ENCODE measurements at places on chromosomes 13 and 19.

GRCh38 chr19:30529876-30530275 is 157.7 kb downstream of the ZNF536 start:
- ATAC-seq, result no peak

- ATAC-seq, result no peak
Measured at GRCh38 chr19:44841231-44841630, 4.9 kb upstream of the NECTIN2 start.

- ATAC-seq, result no peak
Measured at GRCh38 chr19:1502433-1503088, 10.3 kb downstream of the ADAMTSL5 start.

DNA sequence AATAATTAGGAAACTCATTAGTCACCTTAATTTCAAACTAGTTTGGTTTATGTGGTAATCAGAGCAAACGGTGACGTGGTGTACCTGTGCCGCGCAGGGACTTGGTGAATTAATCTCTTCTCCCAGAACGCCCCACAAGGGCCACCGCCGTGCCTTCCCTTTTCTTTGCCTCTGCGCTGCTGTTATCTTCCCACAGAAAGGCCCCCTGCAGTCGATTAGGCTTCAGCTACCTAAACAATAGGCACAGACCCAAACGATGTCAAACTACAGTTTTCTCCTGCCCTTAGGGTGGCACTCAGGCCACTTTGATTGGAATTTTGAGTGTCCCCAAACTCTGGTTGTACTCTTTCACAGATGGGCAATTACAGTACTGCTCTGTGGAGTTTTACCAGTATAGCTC is 115.5 kb downstream of the GGACT start:
- ATAC-seq, result no peak

- no peak for ATAC-seq
Measured at GRCh38 chr13:32390048-32390447, 37.9 kb downstream of the N4BP2L1 start.

DNA sequence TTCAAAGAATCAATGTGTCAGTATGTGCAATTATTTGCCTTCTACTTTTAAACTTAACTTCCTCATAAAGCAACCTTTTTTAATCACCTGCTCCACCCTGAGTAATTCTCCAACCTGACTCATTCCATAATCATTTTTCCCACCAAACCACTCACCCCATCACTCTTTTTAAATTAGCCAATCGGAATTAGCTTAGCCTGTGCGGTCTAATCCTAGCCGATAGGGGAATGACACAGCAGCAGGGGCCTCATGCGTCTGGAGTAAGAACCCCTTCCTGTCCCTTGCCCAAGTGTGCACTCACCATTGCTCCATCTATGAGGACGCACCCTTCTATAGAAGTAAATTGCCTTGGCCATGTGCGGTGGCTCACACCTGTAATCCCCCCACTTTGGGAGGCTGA is 27.4 kb upstream of the ZNF83 start:
- ATAC-seq, result no peak

- ATAC-seq, result peak; percentile 40
Measured at GRCh38 chr13:70051531-70051930, 56.1 kb upstream of the ATXN8OS start.

DNA sequence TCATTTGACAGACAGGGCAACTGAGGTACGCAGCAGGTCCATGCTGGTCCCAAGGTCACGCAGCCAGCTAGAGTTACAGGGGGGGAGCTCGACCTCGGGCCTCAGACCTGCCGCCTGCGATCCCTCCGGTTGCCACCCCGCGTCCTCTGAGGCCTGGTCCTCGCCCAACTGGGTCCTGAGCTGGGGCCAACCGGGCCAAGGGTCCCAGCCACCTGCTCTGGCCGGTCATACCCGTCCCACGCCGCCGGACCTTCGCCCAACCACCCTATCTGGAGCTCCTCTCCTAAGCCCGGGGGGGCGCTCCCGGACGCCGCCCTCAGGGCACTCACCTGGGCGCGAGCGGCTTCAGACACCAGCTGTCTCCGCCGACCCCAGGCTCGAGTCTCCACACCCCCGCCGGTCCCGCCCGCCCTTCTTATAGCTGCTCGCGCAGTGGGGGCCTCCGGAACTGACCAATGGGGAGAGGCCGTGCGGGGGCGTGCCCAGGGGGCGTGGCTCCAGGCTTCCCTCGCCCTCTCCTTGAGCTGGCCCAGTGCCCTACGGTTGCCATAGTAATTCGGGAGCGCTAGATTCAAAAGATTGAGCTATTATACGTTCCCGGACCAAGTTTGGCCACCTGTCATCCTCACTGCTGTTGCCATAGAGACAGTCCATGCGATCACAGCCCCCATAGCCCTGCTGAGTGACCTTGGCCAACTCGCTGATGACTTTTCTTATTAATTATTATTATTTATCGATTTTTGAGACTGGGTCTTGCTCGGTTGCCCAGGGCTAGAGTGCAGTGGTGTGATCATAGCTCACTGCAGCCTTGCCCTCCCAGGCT is at the start of gene PLIN5:
TSS of gene PLIN5 (minus strand) at position 389 of the 823 bp plus-strand sequence. CDS start 1,150 bp downstream, outside the sequence.
- ATAC-seq, result peak; percentile 95

DNA sequence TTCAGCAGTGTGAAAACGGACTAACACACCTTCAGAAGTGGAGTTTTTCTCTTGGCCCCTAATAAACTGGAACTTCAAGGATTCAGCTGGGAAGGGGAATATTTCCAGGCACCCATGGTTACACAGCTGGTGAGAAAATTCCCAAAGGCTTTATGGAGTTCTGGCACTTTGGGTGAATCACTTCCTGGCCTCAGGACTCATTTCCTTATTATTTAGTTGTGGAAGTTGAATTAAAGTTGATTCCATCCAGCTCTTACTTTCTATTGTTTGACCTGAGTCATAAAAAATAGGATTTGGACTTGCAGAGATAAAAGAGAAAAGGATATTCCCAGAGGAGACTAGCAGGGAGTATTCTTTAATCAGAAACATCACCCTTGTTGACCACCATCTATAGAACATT is 882.1 kb downstream of the UQCRFS1 start:
- ATAC-seq, result no peak

DNA sequence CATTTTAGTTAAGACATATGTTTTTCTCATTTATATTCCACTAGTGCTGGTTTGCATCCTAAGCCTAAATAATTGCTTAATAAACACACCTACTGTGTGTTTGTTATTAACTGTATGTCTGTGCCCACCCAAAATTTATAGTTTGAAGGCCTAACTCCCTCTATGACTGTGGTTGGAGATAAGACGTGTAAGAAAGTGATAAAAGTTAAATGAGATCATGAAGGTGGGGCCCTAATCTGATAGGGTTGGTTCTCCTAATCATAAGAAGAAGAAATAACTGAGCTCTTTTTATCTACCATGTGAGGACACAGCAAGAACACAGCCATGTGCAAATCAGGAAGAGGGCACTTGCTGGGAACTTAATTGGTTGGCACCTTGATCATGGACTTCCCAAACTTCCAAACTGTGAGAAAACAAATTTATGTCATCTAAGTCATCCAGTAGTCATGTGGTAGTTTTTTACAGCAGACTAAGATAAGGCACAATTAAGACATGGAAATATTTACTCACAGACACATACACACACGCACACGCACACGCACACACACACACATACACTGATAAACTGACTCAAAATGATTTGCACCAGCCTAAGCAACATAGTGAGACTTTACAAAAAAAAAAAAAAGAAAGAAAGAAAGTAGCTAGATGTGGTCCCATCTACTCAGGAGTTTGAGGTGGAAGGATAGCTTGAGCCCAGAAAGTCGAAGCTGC is 662.1 kb downstream of the PCDH9 start:
- no peak for ATAC-seq

DNA sequence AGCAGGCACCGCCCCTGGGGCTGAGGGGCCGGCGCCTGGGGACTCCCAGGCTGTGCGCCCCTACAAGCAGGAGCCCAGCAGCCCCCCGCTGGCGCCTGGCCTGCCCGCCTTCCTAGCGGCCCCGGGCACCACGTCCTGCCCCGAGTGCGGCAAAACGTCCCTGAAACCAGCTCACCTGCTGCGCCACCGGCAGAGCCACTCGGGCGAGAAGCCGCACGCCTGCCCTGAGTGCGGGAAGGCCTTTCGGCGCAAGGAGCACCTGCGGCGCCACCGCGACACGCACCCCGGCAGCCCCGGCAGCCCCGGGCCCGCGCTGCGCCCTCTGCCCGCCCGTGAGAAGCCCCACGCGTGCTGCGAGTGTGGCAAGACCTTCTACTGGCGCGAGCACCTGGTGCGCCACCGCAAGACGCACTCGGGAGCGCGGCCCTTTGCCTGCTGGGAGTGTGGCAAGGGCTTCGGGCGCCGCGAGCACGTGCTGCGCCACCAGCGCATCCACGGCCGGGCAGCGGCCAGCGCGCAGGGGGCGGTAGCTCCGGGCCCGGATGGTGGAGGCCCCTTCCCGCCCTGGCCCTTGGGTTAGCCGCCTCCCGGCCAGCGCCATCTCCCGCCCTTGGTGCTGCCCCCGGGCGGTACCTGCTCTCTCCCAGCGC is 16.1 kb upstream of the GALP start:
- ATAC-seq, result no peak

- ATAC-seq, result no peak
Measured at GRCh38 chr19:42474743-42475142, 32.0 kb upstream of the CXCL17 start.

GRCh38 chr13:79917628-79918027 is 423.3 kb downstream of the SPRY2 start:
- ATAC-seq, result no peak

DNA sequence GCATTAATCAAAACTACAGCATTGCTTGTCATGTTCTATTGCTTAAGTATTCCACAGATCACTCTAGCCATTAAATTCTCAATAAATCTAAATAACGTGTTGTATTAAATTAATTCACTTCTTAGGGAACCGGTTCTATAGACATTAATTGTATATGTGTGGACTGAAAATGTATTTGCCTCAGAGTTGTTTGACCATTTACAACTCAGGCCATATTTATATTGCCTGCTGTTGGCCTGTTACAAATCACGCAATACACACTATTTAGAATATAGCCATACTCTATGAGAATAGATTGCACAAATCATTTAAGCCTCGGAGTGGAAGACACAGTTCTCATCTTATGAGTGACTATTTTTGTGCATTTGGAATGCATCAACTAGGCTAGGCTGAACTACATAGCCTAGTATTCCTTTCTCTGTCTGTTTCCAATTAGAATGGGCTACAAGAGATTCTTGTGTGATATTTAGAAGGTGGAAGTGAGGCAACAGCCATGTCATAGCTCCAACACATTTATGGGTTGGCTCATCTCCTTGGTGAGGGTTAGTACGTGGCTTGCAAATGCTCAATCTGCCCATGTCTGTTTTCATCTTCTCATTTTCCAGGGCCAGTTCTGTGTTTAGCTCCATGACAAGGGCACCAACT is 1116.1 kb downstream of the PCDH9 start:
- peak; percentile 92 for ATAC-seq

DNA sequence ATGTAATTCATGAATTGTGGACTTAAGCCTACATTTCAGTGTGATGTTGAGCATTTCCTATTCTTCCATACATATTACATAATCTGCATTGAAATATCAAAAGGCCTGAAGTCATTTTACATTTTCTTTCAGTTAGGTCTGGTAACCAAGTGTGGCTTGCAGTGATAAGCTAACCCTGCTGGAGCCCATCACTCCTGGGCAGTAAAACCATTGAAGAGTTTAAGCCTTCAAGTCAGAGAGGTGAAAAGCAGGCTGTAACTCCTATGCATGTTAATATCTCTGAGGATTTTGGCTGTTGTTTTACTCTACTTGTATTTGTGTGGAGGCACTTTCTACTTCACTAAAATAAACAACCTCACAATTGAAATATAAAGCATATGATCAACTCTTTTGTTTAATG is 248.8 kb downstream of the SLITRK5 start:
- ATAC-seq, result no peak

- ATAC-seq, result no peak
Measured at GRCh38 chr19:11169896-11170678, 14.5 kb upstream of the SPC24 start.

GRCh38 chr19:50998686-50999085 is 2.7 kb downstream of the KLK8 start:
- no peak for ATAC-seq

DNA sequence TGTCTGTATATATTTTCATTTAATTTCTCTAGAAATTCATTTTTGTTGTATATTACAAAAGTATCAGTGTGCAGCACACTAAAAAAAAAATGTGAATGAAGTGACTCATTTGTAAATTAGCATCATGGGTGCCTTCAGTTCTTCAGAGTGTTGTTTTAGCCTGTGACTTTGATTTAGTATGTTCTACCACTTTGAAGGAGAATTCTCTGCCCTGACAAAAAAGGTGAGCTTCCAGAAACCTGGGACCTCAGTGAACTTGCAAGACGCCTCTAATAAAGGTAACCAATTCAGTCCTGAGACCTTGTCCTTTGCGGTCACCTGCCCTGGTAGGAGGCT is 2.4 kb downstream of the METTL21C start:
- ATAC-seq, result peak; percentile 73

DNA sequence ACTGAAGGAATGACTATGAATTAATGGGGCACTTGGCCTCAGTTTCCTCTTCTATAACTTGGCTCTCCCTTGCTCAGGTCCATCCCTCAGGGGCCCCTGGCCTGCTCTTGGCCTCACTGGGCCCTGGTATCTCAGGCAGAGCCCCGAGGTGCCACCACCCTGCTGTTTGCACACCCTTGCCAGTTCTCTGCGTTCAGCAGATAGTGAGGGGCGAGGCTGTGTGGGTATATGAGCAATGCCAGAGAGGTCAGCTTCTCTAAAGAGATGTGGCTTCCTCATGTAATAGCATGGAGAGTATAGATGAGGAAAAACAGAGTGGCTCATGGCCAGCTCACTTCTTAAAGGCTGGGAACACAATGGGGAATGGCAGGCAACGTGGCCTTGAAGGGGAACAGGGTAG is 76.1 kb downstream of the CYSLTR2 start:
- no peak for ATAC-seq

DNA sequence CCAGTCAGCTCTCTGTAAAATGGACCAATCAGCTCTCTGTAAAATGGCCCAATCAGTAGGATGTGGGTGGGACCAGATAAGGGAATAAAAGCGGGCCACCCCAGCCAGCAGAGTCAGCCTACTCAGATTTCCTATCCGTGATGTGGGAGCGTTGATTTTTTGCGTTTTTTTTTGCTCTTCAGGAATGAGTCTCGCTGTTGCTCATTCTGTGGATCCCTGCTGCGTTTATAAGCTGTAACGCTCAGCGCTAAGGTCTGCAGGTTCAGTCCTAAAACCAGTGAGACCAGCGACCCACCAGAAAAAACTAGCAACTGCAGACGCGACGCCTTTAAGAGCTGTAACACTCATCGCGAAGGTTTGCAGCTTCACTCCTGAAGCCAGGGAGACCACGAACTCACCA is 435.7 kb downstream of the SLITRK6 start:
- no peak for ATAC-seq

DNA sequence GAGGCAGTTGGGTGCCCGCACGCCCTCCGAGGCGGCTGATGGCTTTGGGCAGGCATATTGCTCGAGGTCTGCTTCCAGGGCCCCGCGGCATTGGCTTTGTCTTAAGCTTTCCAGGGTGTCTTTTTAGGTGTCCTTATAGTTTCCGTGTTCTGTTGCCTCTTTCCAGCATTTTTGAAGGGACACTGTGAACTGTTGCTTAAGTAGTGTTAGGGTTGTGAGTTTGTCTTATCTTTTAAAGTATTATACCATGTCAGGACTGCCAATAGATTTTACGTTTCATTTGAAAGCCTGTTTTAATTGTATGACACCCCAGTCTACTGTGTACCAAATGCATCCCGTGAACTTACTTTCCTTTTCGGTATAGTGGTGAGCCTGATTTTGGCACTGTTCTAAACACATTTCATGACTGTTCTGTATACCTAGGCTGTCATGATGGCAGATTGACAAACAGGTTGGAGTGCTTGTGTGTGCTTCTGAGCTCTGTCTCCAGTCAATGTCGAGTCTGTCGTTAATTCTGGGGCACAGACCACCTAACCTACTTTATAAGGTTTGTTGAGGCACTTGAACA is 656 bp downstream of the PCCA start:
- no peak for ATAC-seq

- no peak for ATAC-seq
Measured at GRCh38 chr13:73479856-73480255, 421.1 kb downstream of the KLF5 start.

Data from motor neuron (in vitro differentiated cells).